Lower leg skin (tissue), 4 donors: ENCODE measurements at places on chromosomes 5 and 9. TPM values are rescaled to one million over a fixed set of nuclear protein-coding genes. Genes with fewer than 3 reads are reported as not detected.

- no peak for DNase-seq
Observed at GRCh38 chr5:72392326-72392733, 72.2 kb downstream of the PTCD2 start.

GRCh38 chr5:180604271-180604670 is 13.0 kb upstream of the SCGB3A1 start:
- DNase-seq = peak; percentile 76

GRCh38 chr5:22590677-22591268 is 262.4 kb downstream of the CDH12 start:
- DNase-seq = no peak

- DNase-seq = no peak
Observed at GRCh38 chr9:35711501-35712428, 20.2 kb downstream of the TLN1 start.

DNA sequence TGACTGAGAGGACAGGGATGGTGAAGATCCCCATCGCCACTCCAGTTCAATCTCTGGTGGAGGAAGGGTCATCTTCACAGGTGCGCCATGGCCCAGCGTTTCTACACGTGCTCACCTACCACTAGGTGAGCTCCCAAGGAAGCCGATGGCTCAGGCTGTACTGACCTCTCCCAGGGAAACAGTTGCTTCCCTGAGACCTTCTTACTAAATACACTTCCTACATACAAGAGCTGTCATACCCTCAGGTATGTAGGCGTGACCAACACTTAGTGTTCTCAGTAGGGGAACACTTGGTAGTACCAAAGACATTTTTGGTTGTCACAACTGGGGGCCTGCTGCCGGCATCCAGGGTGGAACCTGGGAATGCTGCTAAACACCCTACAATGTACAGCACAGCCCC is 75.2 kb downstream of the TENT4A start:
- no peak for DNase-seq

- DNase-seq = no peak
Observed at GRCh38 chr5:132334812-132335211, 34.7 kb upstream of the SLC22A5 start.

- DNase-seq = no peak
Observed at GRCh38 chr5:100840370-100840769, 62.7 kb downstream of the ST8SIA4 start.

GRCh38 chr5:54741711-54742110 is 224.2 kb downstream of the SNX18 start:
- no peak for DNase-seq

DNA sequence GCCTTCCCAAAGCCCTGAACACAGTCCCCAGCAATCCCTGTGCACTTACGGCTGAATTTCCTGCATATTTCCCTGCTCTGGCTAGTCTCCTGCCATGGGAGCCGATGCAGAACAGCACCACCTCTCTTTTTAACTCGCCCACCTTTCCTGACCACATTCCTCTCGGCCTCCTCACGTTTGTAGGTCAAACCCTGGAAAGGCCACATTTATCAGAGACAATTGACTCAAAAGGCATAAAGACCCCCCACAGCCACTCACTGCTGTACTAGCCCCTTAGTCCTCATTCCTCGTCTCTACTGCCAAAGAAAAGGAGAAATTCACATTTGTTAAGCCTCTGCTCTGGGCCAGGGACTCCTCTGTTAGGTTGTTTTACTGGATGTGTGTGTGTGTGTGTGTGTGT is 43.6 kb downstream of the ENC1 start:
- DNase-seq = no peak

GRCh38 chr5:149254506-149254905 is 17.2 kb upstream of the AFAP1L1 start:
- no peak for DNase-seq

ANKRD31 gene
- total RNA-seq = 0.19 TPM

MTRR gene
- 22.6 TPM for total RNA-seq

FBP2 gene
- not detected for total RNA-seq

PKN3 gene
- total RNA-seq = 4.0 TPM

CHSY3 gene
- 1.5 TPM for total RNA-seq

CAMK2A gene
- 0.23 TPM for total RNA-seq

MTAP gene
- 16.2 TPM for total RNA-seq
